Fibroblast of the conjunctiva (primary cell): ENCODE measurements at places on chromosomes 3 and 15.

- DNase-seq = no peak
These were observed 240.1 kb upstream of the ZNF385D start for GRCh38 chr3:21991061-21991460.

GRCh38 chr15:91223863-91224262 is 123.8 kb downstream of the SV2B start:
- DNase-seq = no peak

DNA sequence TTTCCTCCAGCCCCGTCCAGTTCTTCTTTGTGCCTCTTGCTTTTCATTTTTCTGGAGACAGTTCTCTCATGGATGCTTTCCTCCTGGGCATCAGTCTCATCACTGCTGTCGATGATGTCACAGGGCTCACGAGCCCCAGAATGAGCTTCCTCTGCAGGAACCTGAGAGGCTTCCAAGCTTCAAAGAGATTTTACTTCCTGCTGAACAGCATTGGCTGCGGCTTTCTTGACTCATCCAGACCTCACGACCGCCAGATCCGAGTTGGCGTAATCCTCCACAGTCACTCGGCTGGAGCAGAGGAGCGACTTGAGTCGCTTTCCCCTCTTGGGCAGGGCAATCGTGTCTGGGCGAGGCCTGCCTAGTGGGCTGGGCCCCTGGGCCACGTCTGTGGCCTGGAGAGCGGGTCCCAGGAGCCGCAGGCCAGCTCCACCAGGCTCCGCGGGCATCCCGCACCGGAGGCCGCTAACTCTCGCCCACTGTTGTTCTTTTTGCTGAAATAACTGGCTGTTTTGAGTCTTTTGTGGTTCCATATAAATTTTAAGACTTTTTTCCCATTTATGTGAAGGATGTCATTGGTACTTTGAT is 20.8 kb upstream of the FAN1 start:
- DNase-seq = no peak

DNA sequence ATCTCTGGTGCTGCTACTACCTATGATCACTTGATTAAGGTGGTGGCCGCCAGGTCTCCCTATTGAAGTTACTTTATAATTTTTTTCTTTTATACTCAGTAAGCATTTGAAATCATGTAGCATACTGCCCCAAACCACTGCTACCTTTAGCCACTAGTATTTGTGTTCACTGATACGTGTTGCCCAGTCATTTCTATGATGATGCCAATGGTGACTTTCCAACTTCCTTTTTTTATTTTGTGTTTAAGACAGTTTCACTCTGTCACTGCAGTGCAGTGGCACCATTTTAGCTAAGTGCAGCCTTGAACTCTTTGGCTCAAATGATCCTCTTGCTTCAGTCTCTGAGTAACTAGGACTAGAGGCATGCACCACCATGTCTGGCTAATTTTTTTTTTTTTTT is 598.2 kb downstream of the NAALADL2 start:
- DNase-seq = no peak

DNA sequence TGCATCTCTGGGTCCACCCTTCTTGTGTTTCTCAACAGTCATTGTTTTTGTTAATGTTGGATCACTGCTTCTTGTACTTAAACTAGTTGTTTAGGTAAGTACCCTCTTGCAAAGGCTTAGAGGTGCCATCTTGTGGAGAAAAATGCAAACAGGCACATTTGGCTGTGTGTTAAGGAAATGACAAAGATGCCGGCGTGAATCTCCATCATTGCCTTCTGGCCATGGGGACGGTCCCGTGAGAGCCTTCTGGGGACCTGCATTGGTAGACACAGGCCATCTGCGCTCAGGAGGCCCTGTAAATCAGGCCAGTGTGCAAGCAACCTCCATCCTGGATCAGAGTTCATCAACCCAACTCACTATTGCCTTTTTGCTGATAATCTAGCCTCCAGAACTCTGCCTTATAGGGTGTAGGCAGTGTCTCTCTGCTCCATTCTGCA is 158.6 kb upstream of the NR2E3 start:
- peak; percentile 85 for DNase-seq

- peak; percentile 23 for DNase-seq
These were observed 991.1 kb downstream of the GBE1 start for GRCh38 chr3:80770106-80771074.

DNA sequence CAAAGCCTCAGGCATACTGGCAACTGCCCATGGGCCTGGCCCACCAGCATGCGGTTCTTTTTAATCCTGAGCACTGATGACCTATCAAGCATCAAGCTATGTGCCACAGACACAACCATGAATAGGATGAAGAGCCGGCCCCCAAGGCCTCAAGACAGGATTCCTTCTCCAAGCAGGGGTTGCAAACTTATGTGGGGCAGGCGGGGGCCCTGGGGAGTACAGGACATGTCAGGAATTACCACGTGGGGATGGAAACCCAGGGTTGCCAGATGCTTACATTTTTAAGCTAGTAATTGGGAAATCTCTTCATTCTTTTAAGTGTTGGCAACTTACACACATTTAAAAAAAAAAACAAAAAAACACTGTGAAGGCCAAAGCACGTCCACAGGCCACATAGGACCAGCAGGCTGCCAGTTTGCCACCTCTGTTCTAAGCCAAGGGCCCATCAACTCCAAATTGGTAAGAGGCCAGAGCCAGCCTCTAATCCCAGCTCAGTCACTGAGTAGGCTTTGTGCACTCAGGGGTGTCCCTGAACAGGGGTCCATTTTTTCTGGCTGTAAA is 32.8 kb downstream of the BDH1 start:
- peak; percentile 67 for DNase-seq

DNA sequence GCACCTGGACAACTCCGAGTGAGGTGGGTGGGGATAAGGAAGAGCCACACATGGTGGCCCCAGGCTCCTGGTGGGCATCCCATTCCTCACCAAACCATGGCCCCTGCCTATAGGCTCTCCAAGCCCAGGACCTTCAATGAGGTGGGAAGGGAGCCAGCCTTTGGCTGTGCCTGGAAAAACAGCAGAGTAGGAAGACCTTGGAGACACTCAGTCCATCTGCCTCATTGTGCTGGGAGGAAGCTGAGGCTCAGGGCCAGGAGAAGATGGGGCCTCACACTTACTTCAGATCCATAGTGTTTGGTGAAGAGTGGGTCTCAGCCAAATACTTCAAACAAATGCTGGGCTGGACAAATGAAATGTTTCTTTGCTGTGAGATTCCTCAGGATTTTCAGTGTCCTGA is 47.4 kb upstream of the APEH start:
- DNase-seq = no peak

DNA sequence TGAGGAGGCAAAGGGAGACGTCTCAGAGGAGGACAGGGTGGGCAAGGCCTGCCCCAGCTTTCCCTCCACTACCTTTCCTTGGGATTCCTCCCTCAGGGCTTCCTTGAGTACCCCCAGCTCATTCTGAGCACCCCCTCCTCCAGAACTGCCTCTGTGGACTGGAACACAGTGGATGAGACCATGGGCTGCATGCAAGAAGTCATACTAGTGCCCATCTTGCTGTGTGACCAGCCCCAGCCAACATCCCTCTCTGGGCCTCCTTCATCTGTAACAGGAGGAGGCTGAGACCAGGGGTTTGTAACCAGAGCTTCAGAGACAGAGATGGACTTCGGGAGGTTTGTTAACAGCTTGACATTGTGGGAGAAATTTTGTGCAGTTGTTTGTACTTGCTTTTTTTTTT is 25.6 kb downstream of the FEM1B start:
- DNase-seq = no peak

- DNase-seq = no peak
These were observed at the start of gene TIGIT for GRCh38 chr3:114293838-114294535. Gene TIGIT (plus strand): TSS chr3:114294028. CDS start chr3:114294062, 34 bp downstream.

- no peak for DNase-seq
These were observed 586.0 kb upstream of the TGFBR2 start for GRCh38 chr3:30020380-30020779.

DNA sequence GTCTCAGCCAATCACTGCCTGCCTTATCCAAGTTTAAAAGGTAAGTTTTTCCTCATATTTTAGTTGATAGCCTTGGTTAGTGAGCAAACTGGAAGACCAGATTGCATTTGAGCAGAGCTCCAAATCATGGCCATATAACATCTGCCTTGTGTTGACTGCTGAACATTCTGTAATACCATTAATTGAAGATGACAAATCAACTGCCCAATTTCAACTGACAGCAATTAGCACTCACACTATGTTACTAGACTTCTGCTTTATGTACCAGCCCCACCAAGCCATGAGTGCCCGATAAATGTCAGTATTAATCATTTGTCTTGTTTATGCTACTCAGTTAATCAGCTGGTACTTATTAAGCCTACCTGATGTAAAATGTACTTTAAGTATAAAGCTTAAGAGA is 83.1 kb downstream of the CGGBP1 start:
- no peak for DNase-seq

- DNase-seq = no peak
These were observed 412.3 kb downstream of the ERC2 start for GRCh38 chr3:56055951-56056350.

- no peak for DNase-seq
These were observed 50.8 kb downstream of the CPN2 start for GRCh38 chr3:194300382-194300758.

- DNase-seq = no peak
These were observed 418.1 kb downstream of the EPHA6 start for GRCh38 chr3:97232393-97233034.

- no peak for DNase-seq
These were observed 132.1 kb upstream of the TMC3 start for GRCh38 chr15:81506071-81506470.

- no peak for DNase-seq
These were observed 103.2 kb downstream of the C3orf70 start for GRCh38 chr3:185049710-185050109.

GRCh38 chr3:4043867-4044575 is 244.8 kb downstream of the LRRN1 start:
- DNase-seq = peak; percentile 35

DNA sequence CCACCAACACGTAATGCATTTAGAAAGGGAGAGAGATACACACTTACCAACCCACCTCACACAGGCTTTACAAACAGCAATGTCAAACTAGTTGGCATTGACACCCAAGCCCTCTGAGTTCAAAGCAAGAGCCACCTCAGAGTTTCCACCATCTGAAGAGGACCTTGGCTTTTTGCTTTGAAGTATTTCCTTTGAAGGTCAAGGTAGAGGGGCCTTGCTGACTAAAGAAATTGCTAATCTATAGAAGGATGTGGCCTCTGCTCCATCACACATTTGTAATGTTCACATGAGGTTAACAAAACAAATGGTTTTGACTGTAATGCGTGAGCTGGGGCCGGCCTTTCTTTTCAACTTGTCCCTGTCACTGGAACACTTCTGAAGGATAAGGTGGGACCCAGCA is 117.7 kb downstream of the POLR2M start:
- DNase-seq = no peak

DNA sequence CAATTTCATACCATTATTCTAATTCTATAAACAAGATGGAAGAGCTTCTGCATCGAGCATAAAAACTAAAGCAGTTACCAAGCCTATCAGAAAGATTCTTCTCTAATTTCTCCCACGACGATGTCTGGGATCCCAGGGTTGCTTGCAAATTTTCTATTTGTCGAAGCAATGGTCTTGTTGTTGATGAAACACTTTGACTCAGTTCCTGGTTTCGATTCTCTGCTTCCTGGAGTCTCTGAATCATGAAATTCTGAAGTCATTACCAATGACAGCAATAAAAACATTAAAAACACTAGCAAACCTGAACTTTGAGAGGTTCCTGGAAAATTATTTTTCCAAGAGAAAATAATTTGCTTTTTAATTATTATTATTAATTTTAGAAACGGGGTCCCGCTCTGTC is 18.7 kb downstream of the TMF1 start:
- no peak for DNase-seq

- peak; percentile 91 for DNase-seq
These were observed 3.3 kb upstream of the NDN start for GRCh38 chr15:23690450-23690852.

DNA sequence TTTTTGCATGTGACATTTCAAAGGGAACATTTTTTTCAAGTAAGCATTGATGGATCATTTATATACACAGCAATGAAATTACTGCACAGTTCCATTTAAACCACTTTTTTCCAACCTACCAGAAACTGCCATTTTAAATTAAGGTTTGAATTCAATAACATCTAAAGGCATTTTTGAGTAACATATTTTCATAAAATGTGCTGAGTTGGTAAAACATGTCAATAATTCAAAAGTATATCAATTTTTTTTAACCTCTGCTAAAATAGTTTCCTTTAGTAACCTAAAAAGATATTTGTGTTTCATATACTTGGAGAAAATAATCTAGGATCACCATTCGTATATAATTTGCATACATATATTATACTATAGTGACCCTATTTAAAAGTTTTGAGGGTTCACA is 355.1 kb upstream of the KCNMB2 start:
- no peak for DNase-seq

GRCh38 chr3:195817578-195818135 is 5.9 kb upstream of the MUC4 start:
- DNase-seq = no peak

GRCh38 chr15:92989470-92989869 is 89.3 kb downstream of the CHD2 start:
- no peak for DNase-seq
